MV-4-11 (cell line): ENCODE measurements at places on chromosomes 7 and 10.

GRCh38 chr10:67200913-67201564 lies 275.2 kb downstream of the LRRTM3 start:
- DNase-seq: no peak

- no peak for DNase-seq
Observed at GRCh38 chr7:30249986-30250774, 34.2 kb upstream of the ZNRF2 start.

DNA sequence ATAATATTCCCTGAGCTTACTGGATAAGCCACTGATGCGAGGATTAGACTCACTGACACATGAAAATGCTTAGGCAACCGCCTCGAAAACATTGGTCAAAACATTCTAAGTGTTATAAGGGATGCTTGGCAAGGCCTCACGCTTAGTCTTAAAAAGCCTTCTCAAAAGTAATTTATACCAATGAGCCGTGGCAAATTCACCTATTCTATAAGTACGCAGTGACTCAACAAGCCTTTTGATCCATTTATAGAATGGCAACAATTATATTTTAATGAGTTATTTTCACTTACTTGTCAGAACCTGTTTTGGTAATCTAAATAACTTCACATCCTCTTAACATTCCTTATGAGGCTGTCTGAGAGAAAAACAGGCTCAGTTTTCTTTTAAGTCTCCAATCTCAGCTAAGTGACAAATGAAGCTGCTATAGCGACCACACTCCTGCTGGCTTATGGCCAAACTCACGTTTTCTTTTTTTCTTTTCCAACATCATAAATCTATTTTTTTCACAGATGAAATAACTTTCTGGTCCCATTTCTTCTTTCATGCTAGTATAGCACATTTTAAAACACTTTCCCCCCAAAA lies 121.2 kb upstream of the AFAP1L2 start:
- DNase-seq: no peak

DNA sequence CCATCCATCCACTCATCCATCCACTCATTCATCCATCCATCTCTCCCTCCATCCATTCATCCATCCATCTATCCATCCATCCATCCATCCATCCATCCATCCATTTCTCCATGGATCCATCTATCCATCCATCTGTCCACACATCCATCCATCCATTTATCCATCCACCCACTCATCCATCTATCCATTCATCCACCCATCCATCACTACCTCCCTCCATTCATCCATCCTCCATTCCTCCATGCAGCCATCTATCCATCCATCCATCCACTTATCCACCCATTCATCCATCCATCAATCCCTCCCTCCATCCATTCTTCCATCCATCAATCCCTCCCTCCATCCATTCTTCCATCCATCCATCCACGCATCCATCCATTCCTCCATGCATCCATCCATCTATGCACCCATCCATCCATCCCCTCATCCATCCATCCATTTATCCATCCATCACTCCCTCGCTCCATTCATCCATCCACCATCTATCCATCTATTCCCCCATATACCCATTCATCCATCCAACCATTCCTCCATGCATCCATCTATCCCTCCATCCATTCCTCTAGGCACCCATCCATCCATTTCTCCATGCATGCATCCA lies 21.1 kb downstream of the ELN start:
- DNase-seq: no peak

DNA sequence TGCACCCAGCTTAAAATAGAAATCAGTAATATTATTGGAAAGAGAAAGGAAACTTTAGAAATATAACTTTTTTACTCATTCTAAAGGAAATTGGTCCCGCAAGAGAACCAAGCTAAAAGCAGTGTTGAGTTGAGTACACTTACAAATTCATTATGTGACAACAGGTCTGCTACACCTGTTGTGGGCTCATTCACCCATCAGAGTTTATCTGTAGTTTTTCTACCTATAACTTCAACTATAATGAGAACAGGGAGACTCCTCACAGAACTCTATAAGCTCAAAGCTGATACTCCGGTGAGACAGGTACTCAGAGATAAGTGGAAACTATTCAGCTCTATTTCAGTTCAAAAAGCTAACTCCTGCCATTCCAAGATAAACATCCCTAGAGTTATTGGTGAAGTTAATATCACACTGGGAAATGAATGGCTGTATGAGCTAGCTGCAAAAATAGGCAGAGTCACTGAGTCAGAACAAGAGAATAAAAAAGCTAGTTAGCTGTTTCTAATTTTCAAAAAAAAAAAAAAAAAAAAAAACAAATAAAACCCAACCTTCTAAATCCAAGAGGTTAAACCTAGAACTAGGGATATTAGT lies 121.3 kb downstream of the PPP1R3A start:
- no peak for DNase-seq

DNA sequence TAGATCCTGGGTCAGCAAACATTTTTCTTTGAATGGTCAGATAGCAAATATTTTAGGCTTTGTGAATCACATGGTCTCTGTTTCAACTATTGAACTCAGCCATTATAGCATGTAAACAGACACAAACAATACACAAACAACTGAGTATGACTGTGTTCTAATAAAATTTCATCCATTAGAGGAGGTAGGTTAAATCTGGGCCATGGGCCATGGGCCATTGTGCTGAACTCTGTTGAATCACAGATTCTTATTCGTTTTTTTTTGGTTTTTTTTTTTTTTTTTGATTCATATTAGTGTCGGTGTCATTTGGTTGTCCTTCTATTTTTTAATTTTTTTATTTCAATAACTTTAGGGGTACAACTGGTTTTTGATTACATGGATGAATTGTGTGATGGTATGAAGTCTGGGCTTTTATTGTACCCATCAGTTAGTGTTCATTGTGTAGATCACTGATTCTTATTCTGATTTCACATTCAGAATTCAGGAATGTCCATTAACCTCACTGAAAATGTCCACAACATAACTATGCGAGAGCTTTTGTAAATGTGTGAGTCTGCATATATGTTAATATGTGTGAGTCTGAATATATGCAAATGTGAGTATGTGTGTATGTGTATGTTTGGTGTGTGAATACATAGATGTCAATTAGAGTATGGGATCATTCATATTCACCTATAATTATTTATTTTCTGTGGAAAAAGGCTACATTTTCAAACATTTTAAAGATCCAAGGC lies 443.7 kb upstream of the GRM3 start:
- DNase-seq: no peak

- DNase-seq: no peak
Observed at GRCh38 chr7:94307399-94308048, 87.2 kb upstream of the COL1A2 start.
